HFFc6 (cell line): ENCODE measurements at places on chromosomes 1 and 21. TPM values are rescaled to one million over a fixed set of nuclear protein-coding genes. Genes with fewer than 3 reads are reported as not detected.
A peak's percentile ranks its signal among the peaks of the same experiment; 100 is the strongest.

Gene OLFML3
- total RNA-seq, result 64.8 to 124 TPM (median 80.8 TPM) in 3 replicates

DNA sequence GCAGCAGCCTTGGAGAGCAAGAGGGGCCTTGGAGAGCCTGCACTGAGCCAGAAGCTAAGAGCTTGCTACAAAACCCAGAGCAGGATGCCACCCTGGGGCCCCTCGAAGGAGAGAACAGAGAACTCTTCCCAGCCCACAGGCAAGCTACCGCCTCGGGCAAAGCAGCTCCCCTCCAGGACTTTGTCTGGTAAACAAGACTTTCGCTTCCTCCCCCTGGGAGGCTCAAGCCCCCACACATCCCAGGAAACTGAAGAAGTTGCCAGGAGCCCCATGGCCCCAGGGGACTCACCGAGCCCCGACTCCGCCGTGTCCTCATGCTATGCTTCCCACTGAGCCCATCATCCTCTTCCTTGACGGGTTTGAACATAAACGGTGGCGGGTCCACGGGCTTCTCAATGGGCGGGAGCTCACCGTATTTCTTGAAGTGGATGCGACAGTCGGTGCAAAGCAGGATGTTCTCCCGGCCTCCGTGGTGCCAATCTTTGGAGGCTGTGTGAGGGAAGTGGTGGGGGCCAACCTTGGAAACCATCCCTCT lies 45.9 kb downstream of the SLC45A1 start:
- H3K4me3 ChIP-seq, result no peak overlapping the region
- DNase-seq, result no peak
- peaks cover 16% of the 10 kb centered on the region for H3K36me3 ChIP-seq

DNA sequence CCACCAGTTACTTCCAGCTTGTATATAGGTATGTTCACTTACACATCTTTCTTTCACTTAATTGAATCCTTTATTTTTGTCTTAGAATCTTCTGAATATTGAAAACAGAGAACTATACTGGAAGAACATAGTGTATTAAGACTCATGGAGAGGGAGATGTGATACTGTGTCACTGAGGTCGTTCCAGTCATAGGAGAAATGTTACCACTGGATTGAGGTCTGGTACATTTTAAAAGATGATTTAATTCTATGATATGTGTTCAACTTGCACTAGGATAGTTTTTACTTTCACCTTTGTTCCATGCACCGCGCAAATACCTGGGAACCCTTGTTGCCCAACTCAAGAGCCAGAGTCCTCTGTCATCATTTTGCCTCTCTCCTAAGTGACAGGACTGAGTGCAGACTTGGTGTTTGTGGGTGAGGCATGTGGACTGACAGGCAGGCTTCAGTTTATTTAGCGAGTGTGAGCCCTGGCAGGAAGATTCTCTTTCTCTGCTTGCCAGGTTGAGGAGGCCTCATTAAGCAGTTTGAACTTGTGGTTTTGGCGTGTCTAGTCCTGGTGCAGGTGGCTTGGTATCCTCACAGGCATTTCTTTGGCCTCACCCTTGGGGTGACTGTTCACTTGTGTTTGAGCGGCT lies 63.7 kb downstream of the DYRK1A start:
- no peak overlapping the region for H3K4me3 ChIP-seq
- peak overlapping the region; percentile 7; the same call in 1 of the 2 replicates for H3K27ac ChIP-seq
- peaks cover 41% of the 10 kb centered on the region for H3K4me1 ChIP-seq

DNA sequence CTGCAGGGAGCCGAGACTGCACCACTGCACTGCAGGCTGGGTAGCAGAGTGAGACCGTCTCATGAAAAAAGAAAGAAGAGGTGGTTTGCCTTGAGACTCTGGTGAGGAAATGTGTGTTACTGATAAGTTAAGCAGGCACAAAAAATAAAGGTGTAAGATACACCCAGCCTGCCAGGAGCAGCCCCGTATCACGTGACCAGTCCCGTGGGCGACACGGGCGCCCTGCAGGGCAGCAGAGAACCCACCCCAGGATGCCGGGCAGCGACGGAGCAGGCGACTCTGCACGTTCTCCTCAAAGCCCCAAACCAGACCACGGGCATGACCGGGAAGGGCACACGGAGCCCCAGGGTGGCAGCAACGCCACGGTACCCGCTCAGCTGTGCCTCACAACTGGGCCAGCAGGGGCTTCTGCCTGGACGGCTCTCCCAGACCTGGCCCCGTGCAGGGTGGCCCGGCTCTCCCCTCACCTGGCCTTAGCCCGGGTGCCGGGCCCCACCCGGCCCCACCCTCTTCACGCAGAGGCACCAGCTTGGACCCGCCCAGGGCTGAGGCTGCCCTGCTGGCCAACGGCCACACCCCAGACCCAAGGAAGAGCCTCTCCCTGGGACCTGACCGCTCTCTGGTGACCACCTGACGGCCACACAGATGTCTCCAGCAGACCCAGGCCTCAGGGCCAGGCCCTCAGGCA lies 8.1 kb upstream of the TNFRSF4 start:
- 0 out of 2 replicates have a peak, but pooled peaks cover 1% of the 10 kb centered on the region for H3K27me3 ChIP-seq
- H3K36me3 ChIP-seq, result peaks cover 32% of the 10 kb centered on the region
- no peak for DNase-seq
- H3K27ac ChIP-seq, result no peak overlapping the region
- H3K4me1 ChIP-seq, result no peaks in the 10 kb centered on the region
- no peak overlapping the region for H3K4me3 ChIP-seq

DNA sequence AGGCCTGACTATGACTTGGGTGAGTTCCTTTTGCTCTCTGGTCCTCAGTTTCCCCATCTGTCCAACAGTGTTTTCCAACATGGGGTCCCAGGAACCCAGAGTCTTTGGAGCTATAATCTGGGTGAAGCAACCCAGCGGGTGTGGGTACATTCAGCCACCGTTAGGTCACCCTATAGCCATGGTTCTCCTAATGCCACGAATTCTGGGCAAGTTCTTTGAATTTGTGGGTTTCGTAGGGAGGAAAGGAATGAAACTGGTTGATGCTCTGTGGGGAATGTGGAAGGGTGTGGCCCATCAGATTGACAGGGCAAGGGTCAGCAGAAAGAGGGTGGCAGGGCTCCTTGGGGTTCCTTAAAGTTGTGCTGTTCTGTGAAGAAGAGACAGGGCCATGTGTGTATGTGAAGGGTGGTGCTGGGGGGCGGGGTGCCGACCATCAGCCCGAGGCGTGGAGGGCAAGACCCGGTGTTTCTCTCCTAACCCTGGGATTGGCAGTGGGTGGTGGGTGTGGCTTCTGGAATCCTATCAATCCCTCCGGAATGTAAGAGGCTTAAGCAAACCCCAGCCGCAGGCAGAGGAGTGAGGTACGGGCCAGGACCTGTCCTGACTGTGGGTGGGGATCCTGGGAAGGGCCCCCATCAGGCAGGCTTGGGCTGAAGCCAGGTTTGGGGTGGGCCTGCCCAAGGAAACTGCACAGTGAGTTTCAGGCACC lies 35.5 kb upstream of the ZNF362 start:
- DNase-seq, result no peak
- peaks cover 13% of the 10 kb centered on the region for H3K36me3 ChIP-seq
- no peak overlapping the region for H3K27ac ChIP-seq
- H3K4me3 ChIP-seq, result no peak overlapping the region
- peaks cover 29% of the 10 kb centered on the region for H3K4me1 ChIP-seq
- peaks cover 3% of the 10 kb centered on the region for H3K27me3 ChIP-seq

DNA sequence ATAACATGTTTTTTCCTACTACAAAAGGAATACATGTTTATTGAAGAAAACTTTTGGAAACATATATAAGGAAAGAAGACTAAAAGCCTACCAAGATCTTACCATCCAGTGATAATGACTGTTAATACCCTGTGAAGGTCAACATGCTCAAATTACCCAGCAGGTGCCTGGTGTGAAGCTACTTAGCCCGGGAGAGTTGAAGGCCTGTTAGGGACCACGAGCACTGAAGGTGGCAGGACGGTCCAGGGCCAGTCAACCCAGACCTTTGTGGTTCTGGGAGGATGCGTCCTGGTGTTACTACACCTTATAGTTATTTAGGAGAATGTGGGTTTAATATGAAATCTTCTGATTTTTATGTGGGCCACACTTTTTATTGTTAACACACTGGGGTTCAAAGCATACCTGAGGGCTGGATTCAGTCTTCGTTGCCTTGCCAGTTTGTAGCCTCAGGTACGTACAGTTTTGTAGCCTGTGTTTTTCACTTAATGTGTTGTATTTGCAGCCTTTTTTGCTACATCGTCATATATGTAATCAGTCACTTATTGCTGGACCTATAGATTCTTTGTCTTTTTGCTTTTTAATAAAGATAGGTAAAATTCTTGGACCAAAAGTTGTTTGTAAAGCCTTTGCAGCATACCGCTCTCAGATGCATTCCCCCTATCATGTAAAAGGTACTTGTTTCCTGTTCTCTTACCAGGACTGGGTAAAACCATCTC lies 9.8 kb downstream of the ITSN1 start:
- peaks cover 27% of the 10 kb centered on the region for H3K36me3 ChIP-seq
- H3K27me3 ChIP-seq, result peaks cover 1% of the 10 kb centered on the region
- no peak overlapping the region for H3K27ac ChIP-seq

Gene CD1D
- not detected in 3 replicates for total RNA-seq

- peaks cover 50% of the 10 kb centered on the region for H3K27me3 ChIP-seq
- H3K4me3 ChIP-seq, result peak within 1 kb of the TSS; percentile 60
- peaks cover 10% of the 10 kb centered on the region; the same call in 1 of the 2 replicates for H3K4me1 ChIP-seq
- no peak within 1 kb of the TSS for H3K27ac ChIP-seq
Measured at GRCh38 chr1:111989531-111990025, at the start of gene KCND3. Gene KCND3 (minus strand): TSS chr1:111989668.

Gene PADI4
- total RNA-seq, result not detected in 3 replicates

Gene PPM1J
- 1.0 to 1.6 TPM (median 1.2 TPM) in 3 replicates for total RNA-seq

GRCh38 chr1:43982808-43983207 lies 3.8 kb downstream of the B4GALT2 start:
- no peak overlapping the region for H3K4me3 ChIP-seq
- no peak for DNase-seq
- H3K27ac ChIP-seq, result no peak overlapping the region
- peaks cover 36% of the 10 kb centered on the region for H3K36me3 ChIP-seq
- peaks cover 6% of the 10 kb centered on the region for H3K27me3 ChIP-seq

GRCh38 chr1:11026052-11026451 lies 13.6 kb downstream of the TARDBP start:
- H3K27me3 ChIP-seq, result no peaks in the 10 kb centered on the region; the same call in 1 of the 2 replicates
- no peak overlapping the region for H3K4me3 ChIP-seq
- DNase-seq, result no peak
- peaks cover 60% of the 10 kb centered on the region for H3K36me3 ChIP-seq
- H3K27ac ChIP-seq, result peak overlapping the region; percentile 53; the same call in 1 of the 2 replicates

- peak overlapping the region; percentile 84 for H3K4me3 ChIP-seq
- peaks cover 5% of the 10 kb centered on the region for H3K27me3 ChIP-seq
- no peak for DNase-seq
- peak overlapping the region; percentile 67; the same call in 1 of the 2 replicates for H3K27ac ChIP-seq
Measured at GRCh38 chr1:89821322-89822108, 683 bp downstream of the LRRC8D start.

- H3K4me1 ChIP-seq, result peaks cover 10% of the 10 kb centered on the region
- no peaks in the 10 kb centered on the region for H3K36me3 ChIP-seq
- DNase-seq, result no peak
- H3K27ac ChIP-seq, result no peak overlapping the region
- H3K27me3 ChIP-seq, result no peaks in the 10 kb centered on the region
Measured at GRCh38 chr1:193726722-193727121, 540.3 kb upstream of the B3GALT2 start.

Gene CRP
- not detected in 3 replicates for total RNA-seq

DNA sequence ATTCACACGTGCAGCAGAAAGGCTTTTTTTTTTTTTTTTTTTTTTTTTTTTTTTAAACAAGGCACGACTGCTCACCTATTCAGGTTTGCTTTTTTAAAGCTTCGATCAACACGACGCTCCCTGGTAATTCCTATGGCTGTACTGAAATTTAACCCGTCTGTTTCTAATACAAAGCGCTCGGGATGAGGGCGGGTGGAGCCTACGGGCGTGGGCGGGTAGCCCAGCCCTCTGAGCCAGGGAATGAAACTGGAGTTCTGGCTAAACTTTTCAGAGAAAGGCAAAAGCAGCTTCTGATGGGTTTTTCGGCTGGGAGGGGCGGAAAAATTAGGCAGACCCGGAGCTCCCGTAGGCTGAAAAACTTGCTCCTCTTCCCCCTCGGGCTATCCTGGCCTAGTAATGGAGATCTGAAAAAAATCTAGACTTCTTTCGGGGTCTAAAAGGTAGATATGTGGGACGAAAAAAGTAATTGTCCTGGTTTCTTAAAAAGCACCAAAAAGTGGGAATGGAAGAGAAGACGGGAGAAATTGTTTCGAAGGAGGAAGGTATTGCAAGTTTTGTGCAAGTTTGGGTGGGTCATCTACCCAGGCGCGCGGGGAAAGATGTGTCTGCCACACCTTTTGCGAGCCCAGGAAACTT lies 7.4 kb downstream of the NR5A2 start:
- H3K27ac ChIP-seq, result no peak overlapping the region
- H3K4me1 ChIP-seq, result peaks cover 1% of the 10 kb centered on the region
- no peak overlapping the region for H3K4me3 ChIP-seq
- H3K36me3 ChIP-seq, result no peaks in the 10 kb centered on the region
- no peak for DNase-seq
- peaks cover 49% of the 10 kb centered on the region for H3K27me3 ChIP-seq

DNA sequence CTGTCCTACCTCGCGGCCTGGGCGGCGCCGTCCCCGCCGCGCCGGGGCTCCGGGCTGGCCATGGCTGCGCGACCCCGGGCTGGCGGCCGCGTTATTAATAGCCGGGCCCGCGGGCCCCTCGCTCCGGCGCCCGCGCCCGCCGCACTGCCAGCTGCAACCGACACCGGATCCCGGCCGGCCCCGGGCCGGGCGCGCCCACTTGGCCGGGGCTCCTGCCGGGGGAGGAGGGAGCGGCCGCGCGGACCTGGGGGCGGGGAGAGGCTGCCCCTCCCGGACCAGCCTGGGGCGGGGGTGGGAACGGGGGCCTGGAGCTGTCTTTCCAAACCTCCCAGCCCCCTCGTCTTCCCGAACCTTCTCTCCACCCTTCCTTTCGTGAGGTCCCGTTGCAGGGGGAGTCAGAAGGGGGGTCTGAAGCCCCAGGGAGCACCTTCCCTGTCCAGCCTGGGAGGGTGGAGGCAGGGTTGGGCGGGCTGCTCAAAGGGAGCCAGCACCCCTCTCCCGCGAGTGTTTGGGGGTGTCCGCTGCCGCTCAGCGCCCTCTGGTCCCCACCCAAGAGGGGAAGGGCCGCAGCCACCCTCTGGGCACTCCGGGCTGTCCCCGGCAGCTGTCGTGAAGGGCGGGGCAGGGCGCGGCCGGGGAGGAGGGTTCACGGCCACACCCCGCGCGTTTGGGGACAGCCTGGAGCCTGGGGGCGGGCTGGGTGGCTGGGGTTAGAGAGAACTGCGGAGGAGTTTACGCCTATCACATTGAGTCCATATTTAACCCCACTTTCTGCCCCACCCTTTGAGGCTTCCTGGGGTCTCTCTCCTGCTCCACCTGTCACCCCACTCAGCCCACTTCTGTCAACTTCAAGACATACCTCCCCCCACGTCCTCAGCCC lies at the start of gene SYNC:
TSS of gene SYNC (minus strand) at position 172 of the 880 bp plus-strand sequence. CDS start at position 62, 110 bp downstream.
- H3K4me3 ChIP-seq, result peak within 1 kb of the TSS; percentile 92
- H3K27me3 ChIP-seq, result peaks cover 2% of the 10 kb centered on the region; the same call in 1 of the 2 replicates
- peak; percentile 58 for DNase-seq
- H3K27ac ChIP-seq, result peak within 1 kb of the TSS; percentile 98
- H3K4me1 ChIP-seq, result peaks cover 54% of the 10 kb centered on the region

DNA sequence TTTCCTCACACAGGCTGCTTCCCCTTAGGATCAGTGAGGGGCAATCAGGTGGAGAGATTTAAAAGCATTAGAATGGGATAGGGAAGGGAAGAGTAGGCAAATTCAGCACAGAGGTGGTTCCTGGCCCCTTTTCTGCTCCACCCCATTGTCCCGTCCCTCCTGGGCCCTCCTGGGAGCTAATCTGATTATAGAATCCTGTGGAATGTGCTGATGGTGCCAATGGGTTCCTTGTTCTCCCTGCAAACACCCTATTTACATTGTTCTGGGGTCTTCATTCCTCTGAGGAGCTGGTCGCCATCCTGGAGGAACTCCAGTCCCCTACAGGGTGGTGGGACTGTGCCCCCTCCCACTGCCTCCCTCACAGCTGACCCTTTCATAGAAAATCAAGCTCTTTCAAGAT lies 34.4 kb upstream of the LRP8 start:
- H3K36me3 ChIP-seq, result no peaks in the 10 kb centered on the region; the same call in 1 of the 2 replicates
- DNase-seq, result no peak
- H3K4me3 ChIP-seq, result no peak overlapping the region
- no peaks in the 10 kb centered on the region for H3K4me1 ChIP-seq
